Adipocyte (in vitro differentiated cells): ENCODE measurements at places on chromosomes 2 and 18.
A peak's percentile ranks its signal among the peaks of the same experiment; 100 is the strongest.

GRCh38 chr2:233338046-233338445 lies 16.2 kb upstream of the DGKD start:
- no peak for DNase-seq

DNA sequence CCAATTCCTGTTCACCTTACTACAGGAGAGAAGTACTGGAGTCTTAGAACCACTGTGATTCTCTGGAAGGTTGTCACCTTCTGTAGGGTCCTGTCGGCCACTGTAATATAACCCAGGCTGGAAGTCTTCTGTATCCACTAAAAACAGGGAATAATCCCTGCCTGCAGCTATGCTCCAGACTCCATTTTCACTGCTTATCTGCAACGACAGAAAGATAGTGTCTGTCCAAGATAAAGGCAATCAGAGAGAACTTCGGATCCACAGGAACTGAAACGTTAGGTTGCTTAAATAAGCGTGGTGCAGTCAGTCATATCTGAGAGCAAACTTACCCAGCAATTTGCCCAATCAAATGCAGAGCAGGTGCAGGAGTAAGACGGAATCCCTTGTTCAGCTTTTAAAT lies 34.2 kb downstream of the ALS2 start:
- DNase-seq = no peak

DNA sequence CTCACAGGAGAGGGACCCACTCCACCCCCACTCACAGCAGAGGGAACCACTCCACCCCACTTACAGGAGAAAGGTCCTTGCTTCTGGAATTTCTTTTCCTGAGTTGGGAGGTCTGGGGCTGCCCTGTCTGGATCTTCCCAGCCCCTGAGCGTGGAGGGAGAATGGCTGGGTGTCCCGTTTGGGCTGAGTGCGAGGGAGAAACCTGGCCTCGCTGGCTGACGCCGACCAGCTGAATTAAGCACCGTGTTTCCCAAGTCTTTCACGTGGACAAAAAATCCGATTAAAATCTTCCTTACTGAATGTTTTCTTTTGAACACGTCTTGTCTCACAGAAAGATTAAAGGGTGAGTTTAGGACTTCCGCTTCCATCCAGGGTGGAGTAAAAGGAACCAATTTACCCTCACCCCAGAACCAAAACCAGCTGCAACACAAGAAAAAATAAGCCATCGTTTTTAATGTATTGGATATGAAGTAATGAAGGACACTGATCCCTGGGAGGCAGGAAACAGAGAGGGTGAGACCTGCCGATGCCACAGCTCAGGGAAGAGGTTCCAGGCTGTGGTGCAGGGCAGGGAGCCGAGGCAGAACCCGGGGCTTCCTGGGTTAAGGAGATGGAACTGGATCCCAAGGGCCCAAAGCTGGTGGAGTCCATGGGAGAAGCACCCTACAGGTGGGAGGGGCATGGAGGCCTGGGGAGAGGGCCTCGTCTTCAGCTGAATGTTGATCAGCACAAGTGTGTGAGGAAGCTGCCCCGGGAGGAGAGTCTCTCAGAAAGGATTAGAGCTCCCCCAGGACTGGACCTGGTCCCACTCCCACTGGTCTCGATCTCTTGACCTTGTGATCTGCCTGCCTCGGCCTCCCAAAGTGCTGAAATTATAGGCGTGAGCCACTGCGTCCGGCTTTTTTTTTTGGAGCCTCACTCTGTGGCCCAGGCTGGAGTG lies 60.3 kb downstream of the RTP5 start:
- no peak for DNase-seq

DNA sequence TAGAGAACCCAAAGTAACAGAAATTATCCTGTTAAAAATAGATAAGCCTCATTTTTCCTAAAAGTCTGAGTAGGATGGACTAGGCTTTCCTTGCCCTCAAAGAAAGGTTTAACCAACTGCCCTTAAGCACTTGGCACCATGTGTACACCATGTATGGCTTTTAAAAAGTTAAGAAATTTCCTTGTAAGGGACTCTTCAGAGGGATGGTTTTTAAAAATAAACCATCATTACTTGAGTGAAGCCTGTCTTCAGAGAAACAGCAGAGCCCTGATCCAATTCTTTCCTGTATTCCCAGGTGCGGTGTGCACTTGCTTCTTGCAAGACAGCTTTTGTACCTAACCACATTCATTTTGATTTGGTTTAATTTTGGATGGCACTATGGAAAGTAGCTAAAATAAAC lies 1.1 kb upstream of the NEMP2 start:
- DNase-seq = peak; percentile 22

DNA sequence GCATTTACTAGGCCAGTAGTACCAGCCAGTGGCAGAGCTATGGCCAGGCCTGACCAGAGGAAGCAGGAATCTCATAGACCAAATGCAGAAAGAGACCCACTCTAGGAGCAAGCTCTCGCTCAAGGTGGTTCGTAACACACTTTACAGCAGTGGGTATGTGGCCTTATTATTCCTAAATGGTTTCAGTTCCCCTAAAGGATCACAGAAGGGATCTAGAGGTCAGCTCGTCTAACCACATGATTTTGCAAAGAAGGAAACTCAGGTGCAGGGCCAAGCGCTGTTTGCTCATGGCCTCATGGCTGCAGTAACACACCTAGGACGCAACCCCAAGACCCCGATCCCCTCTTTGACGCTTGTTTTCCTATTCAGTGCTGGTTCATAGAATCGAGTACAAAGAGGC lies 65.5 kb upstream of the ATG16L1 start:
- DNase-seq = no peak

DNA sequence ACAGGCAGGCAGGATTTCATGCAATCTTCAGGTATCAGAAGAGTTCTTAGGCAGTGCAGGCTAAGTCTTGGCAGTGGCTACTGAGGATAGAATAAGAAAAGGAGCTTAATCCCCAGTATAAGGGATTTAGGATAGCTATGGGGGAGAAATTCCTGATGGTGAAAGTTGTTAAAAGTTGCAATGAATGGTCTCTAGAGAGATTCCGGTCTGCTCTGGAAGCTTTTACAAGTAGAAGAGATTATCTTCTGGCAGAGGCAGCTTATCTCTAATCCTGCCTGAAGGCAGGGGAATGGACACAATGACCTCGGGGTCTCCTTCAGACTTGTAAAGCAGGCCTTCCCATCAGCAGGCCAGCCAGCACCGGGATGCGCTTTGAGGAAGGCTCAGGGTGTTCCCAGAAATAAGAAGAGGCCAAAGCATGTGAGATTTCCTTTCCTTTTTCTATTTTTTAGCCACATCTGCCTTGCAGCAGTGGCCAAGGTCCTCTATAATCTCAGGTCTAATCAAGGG lies 253.9 kb upstream of the KLHL29 start:
- DNase-seq = no peak
